Heart right ventricle (tissue), 16 donors: ENCODE measurements at places on chromosomes 5 and 9.
A peak's percentile ranks its signal among the peaks of the same experiment; 100 is the strongest.

GRCh38 chr5:90473396-90474234 is 956 bp downstream of the MBLAC2 start:
- peak; percentile 14 for DNase-seq

DNA sequence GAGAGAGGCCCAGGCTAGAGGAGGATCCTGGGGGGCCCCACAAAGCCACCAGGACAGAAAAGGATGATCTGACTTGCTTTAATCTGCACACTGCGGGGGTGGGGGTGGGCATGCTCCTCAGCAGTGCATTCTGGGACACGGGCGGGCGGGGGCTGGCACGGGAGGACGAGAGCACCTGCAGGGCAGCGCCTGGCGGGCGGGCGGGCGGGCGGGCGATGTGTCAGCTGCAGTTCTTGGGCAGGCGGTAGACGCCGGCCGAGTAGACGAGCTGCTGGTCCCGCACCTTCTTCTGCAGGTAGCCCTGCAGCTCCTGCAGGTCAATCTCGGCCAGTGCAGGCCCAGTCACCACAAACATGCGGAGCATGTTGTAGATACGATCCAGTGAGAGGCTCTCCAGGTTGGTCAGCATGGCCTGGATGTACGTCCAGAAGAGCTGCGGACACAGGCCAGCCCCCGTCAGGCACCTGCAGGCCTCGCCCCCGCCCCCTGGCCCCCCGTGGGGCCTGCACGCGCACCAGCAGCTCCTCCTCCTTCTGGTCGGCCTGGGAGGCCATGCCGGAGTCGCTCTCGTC is 3.0 kb upstream of the TMEM210 start:
- no peak for DNase-seq

- peak; percentile 28 for DNase-seq
Observed at GRCh38 chr9:117487555-117488175, 72.8 kb upstream of the ASTN2 start.

GRCh38 chr5:134003817-134004625 is 754 bp downstream of the VDAC1 start:
- peak; percentile 57 for DNase-seq

DNA sequence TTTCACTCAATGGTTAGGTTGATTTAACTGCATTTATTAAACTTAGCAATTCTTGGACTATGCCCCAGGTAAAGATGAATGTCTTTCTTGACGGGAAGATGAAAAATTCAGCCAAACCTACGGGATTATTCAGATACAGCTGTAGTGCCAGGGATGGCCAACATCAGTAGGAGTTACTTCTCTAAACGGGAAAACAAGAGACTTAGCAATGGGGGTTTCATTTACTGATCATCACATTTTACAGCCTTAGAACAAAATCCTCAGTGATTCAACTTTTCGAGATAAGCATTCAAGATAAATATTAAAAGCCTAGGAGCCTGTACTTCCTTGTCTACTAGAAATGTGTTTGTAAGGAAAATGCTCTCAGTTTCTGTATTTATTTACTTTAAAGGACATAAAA is 46.1 kb downstream of the S1PR3 start:
- no peak for DNase-seq

DNA sequence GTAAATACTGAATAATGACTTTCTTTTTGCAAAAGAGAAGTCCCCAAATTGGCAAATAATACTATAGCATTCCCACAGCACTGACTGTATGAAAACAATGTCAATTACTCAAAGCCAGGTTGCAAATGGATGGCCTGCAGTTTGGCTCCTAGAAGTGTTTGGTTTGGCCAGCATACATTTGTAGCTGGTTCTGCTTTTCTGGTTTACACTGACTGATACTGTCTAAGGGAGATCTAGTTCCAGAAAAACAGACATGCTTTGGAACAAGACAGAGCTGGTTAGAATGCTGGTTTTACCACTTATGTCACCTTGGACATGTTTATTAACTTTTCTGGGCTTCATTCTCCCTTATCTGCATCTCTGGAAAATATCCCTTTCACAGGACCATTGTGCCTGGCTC is 81.5 kb upstream of the TRPM3 start:
- no peak for DNase-seq

DNA sequence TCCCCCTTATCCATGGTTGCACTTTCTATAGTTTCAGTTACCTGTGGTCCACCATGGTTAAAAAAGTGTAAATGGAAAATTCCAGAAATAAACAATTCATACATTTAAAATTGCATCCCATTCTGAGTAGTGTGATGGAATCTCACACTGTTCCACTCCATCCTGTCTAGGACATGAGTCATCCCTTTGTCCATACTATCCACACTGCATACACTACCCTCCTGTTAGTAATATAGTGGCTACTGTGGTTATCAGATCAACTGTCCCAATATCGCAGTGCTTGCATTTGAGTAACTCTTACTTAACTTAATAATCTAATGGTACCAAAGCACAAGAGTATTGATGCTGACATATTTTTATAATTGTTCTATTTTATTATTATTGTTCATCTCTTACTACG is 100.7 kb downstream of the RAB3C start:
- no peak for DNase-seq

GRCh38 chr5:135493406-135494180 is 41.4 kb upstream of the TIFAB start:
- DNase-seq = no peak

DNA sequence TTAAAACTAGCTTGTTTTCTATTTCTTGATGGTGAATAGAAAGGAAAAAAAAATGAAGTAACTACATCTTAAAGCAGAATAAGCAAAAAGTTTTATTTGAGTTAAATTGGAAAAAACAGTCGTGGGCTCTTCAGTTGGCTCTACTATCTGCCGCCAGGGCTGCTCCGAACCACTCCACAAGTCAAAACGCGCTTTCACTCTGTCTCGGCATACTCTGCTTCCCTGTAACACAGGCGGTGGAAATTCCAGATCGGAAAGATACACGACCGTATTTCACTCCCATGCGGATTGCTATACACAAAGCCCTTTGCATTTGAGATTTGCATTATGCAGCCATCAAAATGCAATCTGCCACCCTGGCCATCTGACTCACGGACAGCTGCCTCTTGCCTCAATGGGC is 505.6 kb downstream of the IRX1 start:
- DNase-seq = no peak

- DNase-seq = no peak
Observed at GRCh38 chr5:83554133-83554532, 82.6 kb downstream of the VCAN start.

DNA sequence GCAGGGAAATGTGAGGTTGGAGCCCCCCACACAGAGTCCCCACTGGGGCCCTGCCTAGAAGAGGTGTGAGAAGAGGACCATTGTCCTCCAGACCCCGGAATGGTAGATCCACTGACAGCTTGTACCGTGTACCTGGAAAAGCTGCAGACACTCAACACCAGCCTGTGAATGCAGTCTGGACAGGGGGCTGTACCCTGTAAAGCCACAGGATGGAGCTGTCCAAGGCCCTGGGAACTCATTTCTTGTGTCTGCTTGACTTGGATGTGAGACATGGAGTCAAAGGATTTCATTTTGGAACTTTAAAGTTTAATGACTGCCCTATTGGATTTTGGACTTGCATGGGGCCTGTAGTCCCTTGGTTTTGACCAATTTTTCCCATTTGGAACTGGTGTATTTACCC is 535.0 kb upstream of the MEF2C start:
- DNase-seq = no peak

- no peak for DNase-seq
Observed at GRCh38 chr5:1322955-1323802, 21.7 kb downstream of the CLPTM1L start.

DNA sequence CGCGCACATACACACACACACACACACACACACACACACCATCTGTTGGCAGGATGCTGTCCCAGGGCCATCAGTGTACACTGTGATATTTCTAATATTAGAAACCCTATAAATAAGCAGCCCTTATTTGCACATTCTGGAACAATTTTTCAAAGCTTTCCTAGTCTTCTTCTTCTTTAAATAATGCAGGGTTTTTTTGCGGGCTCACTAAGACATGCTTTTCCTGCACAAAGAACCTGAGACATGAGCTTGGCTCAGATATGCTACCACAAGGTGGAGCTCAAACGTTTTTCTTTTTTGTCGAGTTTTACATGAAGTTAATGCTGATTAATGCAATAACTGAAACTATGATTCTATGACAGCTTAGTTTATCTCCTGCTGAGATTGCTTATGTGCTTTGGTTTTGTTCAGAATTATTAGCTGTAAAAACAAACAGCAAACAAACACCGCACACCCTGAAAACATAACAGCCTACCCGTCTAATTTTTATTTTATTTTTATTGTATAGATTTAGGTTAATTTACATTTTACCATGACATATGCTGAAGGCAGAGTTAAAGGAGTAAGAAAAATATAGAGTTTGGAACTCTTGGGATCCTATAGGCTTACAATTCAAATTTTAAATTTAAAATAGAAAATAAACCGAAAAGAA is 95.8 kb downstream of the ALDH1A1 start:
- peak; percentile 45 for DNase-seq
